ENCODE measurements at places on chromosomes 2 and 18. TPM values are rescaled to one million over a fixed set of nuclear protein-coding genes. Genes with fewer than 3 reads are reported as not detected.

The EGR4 gene
- not detected for total RNA-seq

The LONRF2 gene
- total RNA-seq: not detected

The ERFE gene
- total RNA-seq: 1.2 TPM

DNA sequence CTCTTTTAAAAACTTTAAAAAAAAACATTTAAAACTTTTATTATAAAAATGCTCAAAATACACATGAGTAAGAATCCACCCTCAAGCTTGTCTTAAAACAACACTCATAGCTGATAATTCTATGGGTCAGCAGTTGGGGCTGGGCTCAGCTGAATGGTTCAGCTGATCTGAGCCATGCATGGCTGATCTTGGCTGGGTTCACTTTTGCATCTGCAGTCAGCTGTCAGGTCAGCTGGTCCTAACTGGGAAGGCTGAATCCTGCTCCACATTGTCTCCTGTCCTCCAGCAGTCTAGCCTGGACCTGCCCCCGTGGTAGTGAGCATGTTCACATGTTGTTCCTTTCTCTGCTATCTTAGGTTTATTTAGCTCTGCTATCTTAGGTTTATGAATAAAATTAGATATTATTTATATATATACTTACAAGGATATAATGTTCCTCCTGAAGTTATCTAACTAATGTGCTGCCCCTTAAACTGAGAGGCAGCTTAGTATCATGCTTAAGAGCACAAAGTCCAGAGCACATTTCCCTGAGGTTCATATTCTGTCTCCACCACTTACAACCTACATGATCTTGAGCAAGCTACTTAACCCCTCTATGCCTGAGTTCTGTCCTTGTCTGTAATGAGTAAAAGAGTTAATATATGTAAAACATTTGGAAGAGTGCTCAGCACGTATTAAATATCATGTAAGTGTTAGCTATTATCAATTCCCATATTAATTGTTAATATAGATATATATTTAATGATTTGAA is 309.4 kb downstream of the PTPRM start:
- no peaks in the 10 kb centered on the region for H3K36me3 ChIP-seq
- H3K4me1 ChIP-seq: peaks cover 18% of the 10 kb centered on the region
- H3K4me3 ChIP-seq: no peak overlapping the region
- no peak for DNase-seq
- H3K27me3 ChIP-seq: no peaks in the 10 kb centered on the region

The TUBA4B gene
- total RNA-seq: not detected

- no peaks in the 10 kb centered on the region for H3K4me1 ChIP-seq
- DNase-seq: no peak
- no peak overlapping the region for H3K4me3 ChIP-seq
- no peaks in the 10 kb centered on the region for H3K36me3 ChIP-seq
Observed at GRCh38 chr18:50716902-50717301, 102.9 kb downstream of the MRO start.

GRCh38 chr2:117832905-117833613 is 18.6 kb downstream of the DDX18 start:
- H3K4me1 ChIP-seq: peaks cover 3% of the 10 kb centered on the region
- H3K36me3 ChIP-seq: peaks cover 16% of the 10 kb centered on the region
- DNase-seq: peak; percentile 31

- H3K36me3 ChIP-seq: no peaks in the 10 kb centered on the region
- no peak overlapping the region for H3K4me3 ChIP-seq
- no peak for DNase-seq
- H3K4me1 ChIP-seq: peaks cover 31% of the 10 kb centered on the region
- H3K27me3 ChIP-seq: no peaks in the 10 kb centered on the region
Observed at GRCh38 chr2:186546846-186547245, 43.0 kb upstream of the ITGAV start.

GRCh38 chr18:35335866-35336265 is 8.4 kb downstream of the ZNF24 start:
- H3K36me3 ChIP-seq: peaks cover 39% of the 10 kb centered on the region
- H3K4me3 ChIP-seq: no peak overlapping the region
- H3K27me3 ChIP-seq: no peaks in the 10 kb centered on the region
- no peaks in the 10 kb centered on the region for H3K4me1 ChIP-seq

GRCh38 chr18:40413160-40413559 is 1541.9 kb upstream of the PIK3C3 start:
- no peaks in the 10 kb centered on the region for H3K36me3 ChIP-seq
- no peak overlapping the region for H3K4me3 ChIP-seq
- peak; percentile 69 for DNase-seq
- H3K4me1 ChIP-seq: no peaks in the 10 kb centered on the region

The ASB18 gene
- total RNA-seq: not detected

All from endothelial cell of umbilical vein (primary cell).